ENCODE measurements at places on chromosomes 2 and 18.

GRCh38 chr2:165697748-165698443, 96.2 kb downstream of the GALNT3 start:
- peak; percentile 57 for DNase-seq

- no peak for DNase-seq
Measured at GRCh38 chr18:12474876-12475275, 67.1 kb downstream of the PRELID3A start.

DNA sequence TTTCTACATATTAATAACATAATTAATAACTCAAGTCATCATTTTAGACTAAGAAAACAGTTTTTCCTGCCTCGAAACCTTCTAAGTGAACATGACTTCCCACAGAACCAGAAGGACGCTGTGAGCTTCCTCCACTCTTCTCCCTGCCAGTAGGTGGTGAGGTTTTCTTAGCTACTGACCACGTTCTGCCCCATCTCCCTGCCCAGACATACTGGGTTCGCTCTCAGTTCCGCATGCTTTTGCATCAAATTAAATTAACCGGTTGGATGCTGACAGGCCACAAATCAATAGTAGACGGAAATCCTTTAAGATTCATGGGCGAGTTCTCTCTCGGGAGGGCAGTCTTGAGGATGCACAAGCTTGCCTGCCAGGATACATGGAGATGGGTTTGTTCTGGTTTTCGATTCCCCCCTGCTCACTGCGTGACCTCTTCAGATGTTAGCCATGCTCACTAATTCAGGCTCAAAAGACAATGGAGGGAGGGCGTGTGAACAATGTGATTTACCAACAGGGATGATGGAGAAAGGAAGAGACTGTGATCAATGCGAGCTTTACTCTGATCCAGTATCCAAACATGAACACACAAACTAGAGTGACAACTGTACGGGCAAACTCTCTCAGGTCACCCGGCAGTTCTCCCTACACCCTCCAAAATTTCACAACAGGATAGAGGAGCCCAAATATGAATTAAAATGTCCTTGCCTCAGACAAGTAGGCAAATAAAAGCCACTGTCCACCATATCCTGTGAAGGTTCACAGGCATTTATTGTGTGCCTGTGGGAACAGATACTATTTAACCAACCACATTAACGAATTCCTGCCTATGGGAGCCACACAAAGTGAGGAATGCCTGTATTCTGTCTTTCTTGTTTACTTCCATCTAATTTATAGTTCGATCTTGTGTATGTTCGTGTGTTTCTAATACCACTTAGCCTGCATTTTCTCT, 375.7 kb downstream of the EIPR1 start:
- no peak for DNase-seq

- DNase-seq, result no peak
Measured at GRCh38 chr2:135744760-135745314, 3.2 kb downstream of the UBXN4 start.

DNA sequence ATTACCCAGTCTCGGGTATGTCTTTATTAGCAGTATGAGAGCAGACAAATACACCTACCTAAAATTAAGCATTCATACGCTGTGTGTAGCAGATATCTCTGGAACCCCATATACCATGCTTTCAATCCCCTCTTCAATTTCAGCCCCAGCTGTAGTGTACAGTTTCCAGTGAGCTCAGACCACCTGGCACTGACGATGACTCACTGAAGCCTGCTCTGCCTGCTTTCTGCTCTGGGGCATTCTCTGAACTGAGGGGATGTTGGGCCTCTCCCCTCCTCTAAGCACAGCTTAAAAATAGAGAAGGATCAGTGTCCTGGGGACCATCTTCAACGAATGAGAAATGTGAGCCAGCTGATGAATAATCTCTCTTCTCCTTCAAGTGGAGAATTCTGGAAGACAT, 8.7 kb upstream of the CCL20 start:
- DNase-seq, result no peak

DNA sequence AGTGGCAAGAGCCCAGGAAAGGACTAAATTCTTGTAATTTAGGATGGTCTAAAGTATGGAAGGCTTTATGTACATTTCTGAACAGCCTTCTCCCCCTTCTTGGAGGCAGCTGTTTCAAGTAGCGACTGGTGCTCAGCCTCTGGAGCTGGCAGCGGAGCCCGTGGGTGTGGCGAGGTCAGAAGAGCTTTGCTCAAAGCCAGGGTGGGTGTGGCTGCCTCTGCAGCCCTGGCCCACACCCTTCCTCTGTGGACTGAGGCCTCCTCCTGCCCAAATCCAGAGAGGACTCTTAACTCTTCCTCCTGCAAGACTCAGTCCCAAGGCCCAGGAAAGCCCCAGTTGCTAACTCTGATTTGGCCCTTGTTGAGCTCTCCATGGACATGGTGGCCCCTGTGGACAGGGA, 202.1 kb upstream of the REV1 start:
- DNase-seq, result no peak

- DNase-seq, result no peak
Measured at GRCh38 chr2:73852020-73852419, 23.3 kb downstream of the STAMBP start.

GRCh38 chr18:61187971-61188370, 145.3 kb upstream of the CDH20 start:
- DNase-seq, result no peak

- peak; percentile 5 for DNase-seq
Measured at GRCh38 chr2:239666855-239667376, 266.1 kb upstream of the HDAC4 start.

- no peak for DNase-seq
Measured at GRCh38 chr2:196318517-196319377, 147.4 kb upstream of the STK17B start.

DNA sequence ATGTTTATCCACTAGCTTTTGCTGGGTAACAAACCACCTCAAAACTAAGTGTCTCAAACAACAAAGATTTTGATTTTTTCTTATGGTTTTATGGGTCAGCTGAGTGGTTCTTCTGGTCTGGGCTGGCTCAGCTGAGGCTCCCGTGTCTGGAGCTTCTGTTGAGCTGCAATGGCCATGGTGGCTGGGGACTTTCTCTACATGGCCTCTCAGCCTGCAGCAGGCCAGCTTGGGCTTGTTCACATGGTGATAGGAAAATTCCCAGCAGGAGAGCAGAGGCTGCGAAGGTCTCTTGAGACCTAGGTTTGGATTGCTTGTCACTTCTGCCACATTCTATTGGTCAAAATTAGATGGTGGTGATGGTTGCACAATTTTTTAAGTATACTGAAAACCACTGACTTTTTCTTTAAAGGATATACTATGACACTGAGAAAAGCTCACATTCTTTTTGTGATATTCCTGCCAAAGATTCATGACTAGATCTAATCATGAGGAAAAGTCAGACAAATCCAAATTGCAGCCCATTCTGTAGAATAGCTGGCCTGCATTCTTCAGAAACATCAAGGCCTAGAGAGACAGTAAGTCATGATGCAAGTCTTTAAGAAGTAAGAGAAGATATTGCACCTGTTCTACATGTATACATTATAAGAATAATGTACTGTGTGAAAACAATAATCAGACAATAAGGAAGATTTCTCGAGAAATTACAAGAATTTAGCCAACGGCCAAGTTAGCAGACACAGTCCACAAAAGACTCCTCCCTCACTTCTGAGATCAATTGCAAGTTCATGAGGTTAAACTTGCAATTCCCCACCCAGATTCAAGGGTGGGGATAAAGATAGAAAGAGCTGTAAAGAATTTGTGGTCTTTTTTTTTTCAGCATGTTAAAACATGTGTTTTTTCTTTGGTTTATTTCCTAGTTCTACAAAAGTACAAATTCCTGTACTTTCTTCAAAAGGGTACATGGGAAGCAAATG, 35.0 kb upstream of the IL1R2 start:
- DNase-seq, result no peak

DNA sequence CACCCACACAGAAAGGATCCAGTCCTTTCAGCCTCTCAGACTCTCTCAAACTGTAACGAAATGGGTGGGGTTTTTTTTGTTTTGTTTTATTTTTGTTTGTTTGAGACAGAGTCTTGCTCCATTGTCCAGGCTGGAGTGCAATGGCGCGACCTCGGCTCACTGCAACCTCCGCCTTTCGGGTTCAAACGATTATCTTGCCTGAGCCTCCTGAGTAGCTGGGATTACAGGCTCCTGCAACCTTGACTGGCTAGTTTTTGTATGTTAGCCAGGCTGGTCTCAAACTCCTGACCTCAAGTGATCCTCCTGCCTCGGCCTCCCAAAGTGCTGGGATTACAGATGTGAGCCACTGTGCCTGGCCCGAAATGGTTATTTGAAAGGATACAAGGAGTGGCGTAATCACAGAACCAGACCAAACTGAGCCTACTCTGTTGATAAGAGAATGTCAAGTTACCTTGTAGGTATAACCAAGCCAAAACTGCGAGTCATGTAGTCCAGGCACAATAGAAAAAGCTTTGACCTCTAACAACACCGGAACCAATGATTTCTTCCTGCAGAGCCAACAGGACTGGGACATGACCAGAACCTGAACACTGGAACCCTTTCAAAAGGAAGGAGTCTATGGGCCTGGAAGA, 72.5 kb downstream of the NCAPH start:
- DNase-seq, result no peak

DNA sequence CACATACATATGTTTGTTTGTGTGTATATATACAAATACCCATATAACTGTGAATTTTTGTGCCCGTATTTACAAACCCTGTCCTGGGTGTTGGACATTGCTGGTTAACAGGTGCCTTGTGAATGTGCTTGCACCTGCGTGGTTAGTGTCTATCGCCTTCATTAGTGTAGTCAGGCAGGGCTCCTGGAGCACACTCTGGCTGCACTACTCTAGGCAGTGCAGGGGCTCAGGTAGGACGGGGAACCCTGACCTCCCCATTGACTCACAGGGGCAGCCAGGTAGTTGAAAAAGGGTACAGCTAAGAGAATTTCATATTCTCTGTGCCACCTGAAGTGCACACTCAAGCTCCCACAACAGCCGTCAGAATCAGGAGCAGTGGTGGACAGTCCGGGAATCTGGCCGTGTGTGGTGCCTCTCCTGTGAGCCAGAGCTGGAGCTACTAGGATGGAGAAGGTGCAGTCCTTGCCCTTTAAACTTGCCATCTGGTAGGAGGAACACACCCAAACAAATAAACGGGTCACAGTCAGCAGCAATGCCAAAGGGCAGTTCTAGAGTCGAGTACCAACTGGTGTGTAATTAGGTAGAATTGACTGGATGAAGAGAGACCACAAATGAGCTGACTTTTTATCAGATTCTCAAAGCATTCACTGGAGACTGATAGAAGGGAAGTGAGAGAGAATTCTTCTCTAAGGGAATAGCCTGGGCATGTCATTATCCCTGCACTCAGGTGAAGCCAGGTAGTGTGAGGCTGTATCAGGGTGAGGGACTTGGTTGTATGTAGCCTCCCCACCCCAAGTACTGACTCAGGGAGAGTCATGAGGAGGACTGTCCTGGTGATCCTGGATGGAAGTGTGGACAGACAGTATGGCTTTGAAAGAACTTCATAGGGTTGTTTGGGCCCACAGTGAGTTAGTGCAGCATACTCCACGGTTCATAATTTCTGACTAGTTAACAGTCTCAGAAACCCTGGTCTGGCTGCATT, 44.1 kb downstream of the FARP2 start:
- DNase-seq, result no peak

DNA sequence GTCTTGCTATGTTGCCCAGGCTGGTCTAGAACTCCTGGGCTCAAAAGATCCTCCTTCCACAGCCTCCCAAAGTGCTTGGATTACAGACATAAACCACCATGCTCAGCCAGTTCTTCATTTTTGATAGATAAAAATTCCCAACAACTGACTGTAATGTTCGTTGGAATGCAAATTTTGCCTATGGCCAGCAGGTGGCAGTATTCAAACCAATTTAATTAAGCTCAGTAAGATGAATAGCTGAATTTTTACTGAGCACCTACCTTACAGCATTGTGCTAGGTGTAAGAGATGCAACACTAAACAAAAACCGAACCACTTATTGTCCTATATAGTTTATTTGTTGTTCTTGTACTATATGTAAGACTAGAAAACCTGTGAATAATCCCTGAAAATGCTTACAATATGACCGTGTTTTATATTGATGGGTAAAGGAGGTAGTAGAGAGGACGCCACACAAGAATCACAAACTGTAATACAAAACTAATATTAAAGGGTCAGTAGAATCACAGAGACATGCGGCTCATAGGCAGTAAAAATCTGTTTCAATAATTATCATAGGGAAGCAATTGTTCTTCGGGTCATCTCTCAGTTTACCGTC, 8.2 kb upstream of the TMEM182 start:
- DNase-seq, result peak; percentile 24

GRCh38 chr2:240857039-240858008, 11.3 kb upstream of the AGXT start:
- no peak for DNase-seq

DNA sequence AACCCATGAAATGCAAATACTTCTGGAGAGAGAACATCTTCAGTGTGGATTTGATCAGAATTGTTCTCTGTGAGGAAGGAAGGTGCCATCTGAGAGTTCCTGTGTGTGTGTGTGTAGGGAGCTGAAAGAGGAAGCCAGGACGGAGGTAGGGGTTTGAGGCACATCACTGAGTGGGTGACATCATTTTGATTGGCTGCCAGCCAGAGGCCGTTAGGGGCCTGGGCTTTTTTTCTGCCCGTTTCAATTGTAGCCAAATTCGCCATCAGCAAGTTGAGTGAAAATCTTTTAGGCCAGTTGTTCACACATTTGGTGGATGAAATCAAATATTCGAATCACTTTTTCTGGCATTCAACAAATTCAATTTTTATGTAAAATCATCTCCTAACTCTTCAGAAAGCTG, 48.9 kb downstream of the TSN start:
- peak; percentile 78 for DNase-seq

DNA sequence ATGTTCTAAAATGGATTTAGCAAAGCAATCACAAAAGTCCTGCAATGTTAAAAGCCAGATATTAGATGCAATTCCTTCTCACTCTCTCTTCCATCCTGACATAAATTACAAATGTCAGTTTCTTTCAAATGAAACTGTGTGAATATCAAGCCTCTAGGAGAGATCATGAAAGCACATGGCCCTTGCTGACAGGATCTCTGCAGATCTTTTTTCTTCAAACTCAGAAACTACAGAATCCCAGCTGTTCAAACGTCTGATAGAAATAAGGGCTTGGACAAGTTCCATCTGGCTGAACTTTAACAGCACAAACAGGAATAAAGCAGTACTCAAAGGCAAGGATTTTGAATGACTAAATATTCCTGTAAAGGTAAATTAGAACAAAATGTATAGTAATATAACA, 47.6 kb downstream of the PDE1A start:
- DNase-seq, result peak; percentile 45

GRCh38 chr18:25284281-25284680, 67.7 kb downstream of the ZNF521 start:
- no peak for DNase-seq

- no peak for DNase-seq
Measured at GRCh38 chr2:161123531-161124030, 36.6 kb upstream of the TANK start.

GRCh38 chr18:31512203-31512764, 14.3 kb downstream of the DSG2 start:
- DNase-seq, result no peak
